Subcutaneous preadipocyte (primary cell): ENCODE measurements at places on chromosomes 11 and 22. TPM values are rescaled to one million over a fixed set of nuclear protein-coding genes. Genes with fewer than 3 reads are reported as not detected.

NLRP14 gene
- under 0.01 and 0.20 TPM in 2 replicates for total RNA-seq

SAA4 gene
- not detected in 2 replicates for total RNA-seq

CRYBB1 gene
- not detected in 2 replicates for total RNA-seq

NOX4 gene
- total RNA-seq = 0.20 and 0.37 TPM in 2 replicates

CD248 gene
- 63.5 and 135 TPM in 2 replicates for total RNA-seq

CSF2RB gene
- not detected in 2 replicates for total RNA-seq

KCNK4 gene
- total RNA-seq = not detected in 2 replicates

SPINDOC gene
- total RNA-seq = 14.0 and 16.4 TPM in 2 replicates

AMOTL1 gene
- total RNA-seq = 27.2 and 36.2 TPM in 2 replicates

SMTNL1 gene
- total RNA-seq = not detected in 2 replicates

AQP11 gene
- total RNA-seq = 0.59 and 1.1 TPM in 2 replicates

DUSP8 gene
- 0.20 TPM in 1 of 2 replicates, not detected in the other for total RNA-seq

RTN4RL2 gene
- total RNA-seq = 0.39 and 1.5 TPM in 2 replicates

GSTT4 gene
- not detected in 2 replicates for total RNA-seq

MRGPRX3 gene
- not detected in 2 replicates for total RNA-seq

SCUBE2 gene
- 0.20 and 0.73 TPM in 2 replicates for total RNA-seq

KCNJ11 gene
- total RNA-seq = not detected in 2 replicates

MUC6 gene
- total RNA-seq = not detected in 2 replicates

B3GAT1 gene
- total RNA-seq = not detected in 2 replicates

OOSP2 gene
- total RNA-seq = not detected in 2 replicates

WT1 gene
- total RNA-seq = not detected in 2 replicates

CADM1 gene
- under 0.01 and 0.37 TPM in 2 replicates for total RNA-seq

ABTB2 gene
- 0.39 and 0.73 TPM in 2 replicates for total RNA-seq

CCDC134 gene
- 7.3 and 11.9 TPM in 2 replicates for total RNA-seq

TEX12 gene
- under 0.01 and 0.20 TPM in 2 replicates for total RNA-seq

KCNJ5 gene
- total RNA-seq = under 0.01 TPM in 1 of 2 replicates, not detected in the other

SCGB1C1 gene
- total RNA-seq = not detected in 2 replicates

TMEM191B gene
- 0.39 and 1.5 TPM in 2 replicates for total RNA-seq

SYT7 gene
- 7.4 and 11.0 TPM in 2 replicates for total RNA-seq

C1QTNF5 gene
- total RNA-seq = 0.39 and 0.73 TPM in 2 replicates

FGF4 gene
- total RNA-seq = not detected in 2 replicates

KRTAP5-11 gene
- total RNA-seq = not detected in 2 replicates

MS4A8 gene
- total RNA-seq = not detected in 2 replicates

F2 gene
- not detected in 2 replicates for total RNA-seq

BIRC3 gene
- total RNA-seq = 0.37 and 1.4 TPM in 2 replicates

TBX10 gene
- total RNA-seq = not detected in 2 replicates

FOLH1 gene
- 0.20 and 0.73 TPM in 2 replicates for total RNA-seq

CCDC89 gene
- 4.3 and 4.8 TPM in 2 replicates for total RNA-seq

MYOD1 gene
- total RNA-seq = not detected in 2 replicates

MRGPRE gene
- total RNA-seq = 0.20 and 0.73 TPM in 2 replicates

PLAAT4 gene
- 2.3 and 4.8 TPM in 2 replicates for total RNA-seq

SPON1 gene
- total RNA-seq = 1.6 and 20.6 TPM in 2 replicates

MUC2 gene
- not detected in 2 replicates for total RNA-seq

TESMIN gene
- total RNA-seq = not detected in 2 replicates

APOL6 gene
- 16.2 and 18.0 TPM in 2 replicates for total RNA-seq

OR10A2 gene
- total RNA-seq = not detected in 2 replicates

TMEM121B gene
- total RNA-seq = under 0.01 and 0.20 TPM in 2 replicates

TBC1D10A gene
- 12.9 and 15.6 TPM in 2 replicates for total RNA-seq

MMP10 gene
- not detected in 2 replicates for total RNA-seq

SLC29A2 gene
- 0.37 and 0.39 TPM in 2 replicates for total RNA-seq

OR2AG1 gene
- total RNA-seq = under 0.01 TPM in 1 of 2 replicates, not detected in the other

MPPED1 gene
- total RNA-seq = not detected in 2 replicates

TMPRSS6 gene
- total RNA-seq = not detected in 2 replicates

PLEKHA7 gene
- under 0.01 and 0.20 TPM in 2 replicates for total RNA-seq

TST gene
- 26.5 and 26.8 TPM in 2 replicates for total RNA-seq

DDTL gene
- 3.7 TPM in 2 replicates for total RNA-seq

IL17REL gene
- not detected in 2 replicates for total RNA-seq

HOATZ gene
- total RNA-seq = not detected in 2 replicates

RBX1 gene
- 56.3 and 63.6 TPM in 2 replicates for total RNA-seq

APOA1 gene
- total RNA-seq = not detected in 2 replicates
